ENCODE measurements at places on chromosomes 16 and 17. TPM values are rescaled to one million over a fixed set of nuclear protein-coding genes. Genes with fewer than 3 reads are reported as not detected.

GRCh38 chr17:41540921-41541625 lies 13.0 kb upstream of the KRT19 start:
- DNase-seq, result no peak
- peaks cover 3% of the 10 kb centered on the region for H3K4me1 ChIP-seq
- H3K4me3 ChIP-seq, result no peak overlapping the region
- H3K27me3 ChIP-seq, result peaks cover 10% of the 10 kb centered on the region
- no peaks in the 10 kb centered on the region for H3K36me3 ChIP-seq

Gene MT3
- total RNA-seq, result 12.6 TPM

Gene NOD2
- total RNA-seq, result 1.5 TPM

DNA sequence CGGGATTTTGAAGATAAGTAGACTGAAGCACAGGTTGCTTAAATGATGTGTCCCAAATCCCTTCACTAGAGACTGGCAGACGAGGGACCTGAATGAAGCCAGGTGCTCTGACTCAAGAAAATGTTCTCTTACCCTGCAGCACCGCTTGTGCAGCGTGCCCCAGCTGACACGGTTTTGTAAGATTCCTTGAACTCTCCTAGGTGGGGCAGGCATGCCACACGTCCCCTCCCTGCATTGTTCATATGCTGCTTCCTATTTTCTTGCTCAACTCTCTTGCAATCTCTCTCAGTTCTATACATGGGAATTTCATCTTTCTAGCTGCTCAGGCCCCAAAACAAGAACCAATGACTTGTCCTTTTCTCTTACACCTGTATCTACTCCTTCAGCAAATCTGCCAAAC lies 22.1 kb upstream of the HNF1B start:
- no peak overlapping the region for H3K4me3 ChIP-seq
- no peak for DNase-seq
- H3K27ac ChIP-seq, result no peak overlapping the region
- H3K27me3 ChIP-seq, result peaks cover 5% of the 10 kb centered on the region

DNA sequence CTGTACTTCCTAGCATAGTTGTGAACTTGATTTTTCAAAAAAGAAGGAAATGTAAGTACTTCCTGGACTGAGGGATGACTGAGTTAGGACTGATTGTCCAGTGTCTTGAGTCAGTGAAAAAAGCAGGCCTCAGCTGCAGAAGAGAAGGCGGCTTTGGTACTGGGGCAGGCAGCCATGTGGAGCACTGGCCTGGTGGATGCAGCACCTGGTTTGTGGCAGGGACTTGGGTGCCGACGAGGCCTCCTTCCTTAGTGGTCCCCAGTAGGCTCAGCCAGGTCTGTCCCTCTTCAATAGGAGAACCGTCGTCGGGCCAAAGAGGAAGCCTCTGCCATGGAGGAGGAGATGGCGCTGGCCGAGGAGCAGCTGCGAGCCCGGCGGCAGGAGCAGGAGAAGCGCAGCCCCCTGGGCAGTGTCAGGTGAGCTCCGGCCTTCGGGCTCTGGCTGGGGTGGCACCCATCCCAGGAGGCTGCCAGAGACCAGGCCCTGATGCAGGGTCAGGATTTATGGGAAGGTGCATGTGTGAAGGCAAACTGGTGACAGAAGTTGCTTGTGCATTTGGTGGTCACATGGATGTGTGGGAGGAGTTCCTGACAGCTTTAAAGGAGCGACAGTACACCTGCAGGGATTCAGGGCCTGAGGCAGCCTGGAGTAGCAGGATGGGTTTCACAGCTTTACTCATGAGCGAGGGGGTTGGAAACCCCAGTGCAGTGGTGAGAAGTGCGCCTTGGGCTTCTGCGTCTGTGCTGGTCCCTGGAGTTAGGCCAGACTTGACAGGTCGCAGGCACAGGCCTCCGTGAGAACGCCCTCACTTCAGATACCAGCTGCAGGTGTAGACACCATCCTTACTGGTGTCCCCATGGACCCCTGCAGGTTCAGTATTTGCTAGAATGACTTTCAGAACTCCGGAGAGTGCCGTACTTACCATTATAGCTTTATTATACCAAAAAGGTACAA lies 17.3 kb downstream of the DHX38 start:
- no peaks in the 10 kb centered on the region for H3K27me3 ChIP-seq
- peaks cover 76% of the 10 kb centered on the region for H3K36me3 ChIP-seq
- no peak overlapping the region for H3K27ac ChIP-seq
- no peak overlapping the region for H3K4me3 ChIP-seq
- no peaks in the 10 kb centered on the region for H3K4me1 ChIP-seq
- no peak for DNase-seq
